ENCODE measurements at places on chromosomes 7 and 10. TPM values are rescaled to one million over a fixed set of nuclear protein-coding genes. Genes with fewer than 3 reads are reported as not detected.

DNA sequence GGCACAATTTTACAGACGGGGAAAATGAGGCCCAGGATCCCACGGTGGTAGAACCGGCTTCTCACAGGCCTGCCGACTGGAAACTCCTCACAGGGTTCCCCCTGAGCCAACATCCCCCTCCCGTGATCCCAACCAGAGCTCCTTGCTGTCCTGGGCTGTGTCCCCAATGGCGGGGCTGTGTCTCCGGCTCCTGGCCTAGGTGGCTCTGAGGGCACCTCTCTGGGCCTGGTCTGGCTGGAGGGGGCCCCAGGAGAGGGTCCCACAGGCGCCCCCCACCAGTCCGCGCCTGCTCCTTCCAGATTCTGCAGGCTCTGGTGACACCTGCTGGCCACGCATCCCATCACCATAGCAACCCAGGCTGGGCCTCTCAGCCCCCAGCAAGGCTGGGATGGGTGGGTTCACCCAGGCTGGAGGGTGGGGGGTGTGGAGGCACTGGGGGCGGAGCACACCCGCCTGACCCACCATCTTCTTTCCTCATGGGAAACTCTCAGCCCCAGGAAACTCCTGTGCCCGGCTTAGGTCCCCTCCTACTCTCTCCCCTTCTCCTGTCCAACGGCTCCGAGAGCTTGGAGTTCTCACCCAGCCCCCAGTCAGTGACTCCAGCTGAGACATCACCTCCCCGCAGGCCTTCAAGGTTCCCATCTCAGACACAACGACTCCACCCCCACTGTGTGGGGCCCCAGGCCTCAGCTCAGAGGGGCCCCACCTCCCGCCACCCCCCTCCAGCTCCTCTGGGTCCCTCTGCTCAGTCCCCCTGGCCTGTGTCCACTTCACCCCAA is 27.1 kb upstream of the TNRC18 start:
- DNase-seq = peak; percentile 35

GRCh38 chr7:18357691-18358090 is 137.9 kb upstream of the HDAC9 start:
- DNase-seq = no peak

DNA sequence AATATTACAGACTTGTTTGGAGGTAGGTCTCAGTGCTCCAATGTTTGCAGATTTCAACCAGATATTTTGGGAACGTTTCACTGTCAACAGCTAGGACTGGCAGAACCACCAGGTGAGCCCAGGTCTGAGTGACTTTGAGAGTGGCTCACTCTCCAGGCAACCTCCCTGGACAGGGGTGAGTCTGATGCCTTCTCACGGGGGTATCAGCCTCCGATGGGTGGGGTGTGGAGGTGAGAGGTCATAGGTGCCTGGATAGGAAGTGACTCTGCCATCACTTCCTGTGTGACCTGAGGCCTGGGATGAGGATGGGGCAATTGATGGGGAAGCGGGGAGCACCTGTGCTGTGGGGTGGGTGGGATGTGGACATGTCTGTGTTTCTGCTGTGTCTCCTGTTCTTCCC is 4.6 kb downstream of the AZGP1 start:
- DNase-seq = no peak

EBLN1 gene
- total RNA-seq = not detected

HIBADH gene
- 12.8 TPM for total RNA-seq

GRCh38 chr7:134787064-134787463 is 7.6 kb downstream of the CALD1 start:
- no peak for DNase-seq

DNA sequence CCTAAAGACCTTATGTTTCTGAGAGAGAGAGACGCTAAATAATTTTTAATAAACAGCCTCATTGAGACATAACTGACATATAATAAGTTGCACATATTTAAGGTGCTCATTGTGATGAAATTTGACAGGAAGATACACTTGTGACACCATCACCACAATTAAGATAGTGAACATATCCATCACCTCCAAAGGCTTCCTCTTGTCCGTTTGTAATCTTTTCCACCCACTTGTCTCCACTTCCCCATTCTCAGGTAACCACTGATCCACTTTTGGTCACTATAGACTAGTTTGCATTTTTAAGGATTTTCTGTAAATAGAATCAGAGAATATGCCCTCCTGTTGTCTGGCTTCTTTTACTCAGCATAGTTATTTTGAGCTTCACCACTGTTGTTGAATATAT is 195.1 kb upstream of the WDR11 start:
- no peak for DNase-seq
